Stimulated activated CD4-positive, alpha-beta T cell treated with anti-CD3 and anti-CD28 coated beads, Interleukin-2, amount 100 ng/mL, for 4 hours (primary cell): ENCODE measurements at places on chromosomes 2 and 18.

GRCh38 chr2:96412307-96413258, 77.0 kb downstream of the NCAPH start:
- no peak for DNase-seq

GRCh38 chr2:121071034-121071504, 213.9 kb downstream of the TFCP2L1 start:
- no peak for DNase-seq

DNA sequence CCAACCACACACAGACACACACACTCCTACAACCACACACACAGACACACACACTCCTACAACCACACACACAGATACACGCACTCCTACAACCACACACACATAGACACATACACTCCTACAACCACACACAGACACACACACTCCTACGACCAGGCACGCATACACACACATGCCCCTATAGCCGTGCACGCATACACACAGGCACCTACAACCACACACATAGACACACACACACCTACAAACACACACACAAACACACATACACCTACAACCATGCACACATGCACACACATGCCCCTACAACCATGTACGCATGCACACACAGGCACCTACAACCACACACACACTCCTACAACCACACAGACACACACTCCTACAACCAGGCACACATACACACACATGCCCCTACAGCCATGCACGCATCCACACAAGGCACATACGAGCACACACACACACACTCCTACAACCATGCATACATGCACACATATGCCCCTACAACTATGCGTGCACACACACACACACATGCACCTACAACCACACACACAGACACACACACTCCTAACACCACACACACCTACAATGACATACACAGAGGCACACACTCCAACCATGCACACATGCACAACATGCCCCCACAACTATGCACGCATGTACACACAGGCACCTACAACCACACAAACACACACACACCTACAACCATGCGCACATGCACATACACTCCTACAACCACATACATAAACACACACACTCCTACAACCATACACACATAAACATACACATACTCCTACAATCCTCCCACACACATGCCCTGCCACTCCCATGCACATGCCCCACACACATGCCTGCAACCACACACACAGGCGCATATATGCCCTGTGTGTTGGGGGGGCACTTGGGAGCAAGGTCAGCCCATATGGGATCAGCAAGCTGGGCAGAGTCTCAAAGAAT, 19.1 kb upstream of the TEX51 start:
- no peak for DNase-seq

- no peak for DNase-seq
Observed at GRCh38 chr2:48568547-48568946, 38.6 kb downstream of the STON1 start.

DNA sequence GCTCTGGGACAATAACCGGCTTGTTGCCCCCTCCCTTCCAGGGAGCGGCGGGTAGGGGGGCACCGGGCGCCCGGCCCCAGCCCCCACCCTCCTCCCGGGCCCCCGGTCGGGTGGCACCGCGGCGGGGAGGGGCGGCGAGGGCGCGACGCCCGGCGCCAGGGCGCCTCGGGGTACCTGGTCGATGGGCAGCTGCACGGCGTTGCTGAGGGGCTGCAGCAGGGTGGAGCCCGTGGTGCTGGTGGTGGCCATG, 193 bp downstream of the MBOAT2 start:
- DNase-seq: no peak
